ENCODE measurements at places on chromosomes 5 and 9.

DNA sequence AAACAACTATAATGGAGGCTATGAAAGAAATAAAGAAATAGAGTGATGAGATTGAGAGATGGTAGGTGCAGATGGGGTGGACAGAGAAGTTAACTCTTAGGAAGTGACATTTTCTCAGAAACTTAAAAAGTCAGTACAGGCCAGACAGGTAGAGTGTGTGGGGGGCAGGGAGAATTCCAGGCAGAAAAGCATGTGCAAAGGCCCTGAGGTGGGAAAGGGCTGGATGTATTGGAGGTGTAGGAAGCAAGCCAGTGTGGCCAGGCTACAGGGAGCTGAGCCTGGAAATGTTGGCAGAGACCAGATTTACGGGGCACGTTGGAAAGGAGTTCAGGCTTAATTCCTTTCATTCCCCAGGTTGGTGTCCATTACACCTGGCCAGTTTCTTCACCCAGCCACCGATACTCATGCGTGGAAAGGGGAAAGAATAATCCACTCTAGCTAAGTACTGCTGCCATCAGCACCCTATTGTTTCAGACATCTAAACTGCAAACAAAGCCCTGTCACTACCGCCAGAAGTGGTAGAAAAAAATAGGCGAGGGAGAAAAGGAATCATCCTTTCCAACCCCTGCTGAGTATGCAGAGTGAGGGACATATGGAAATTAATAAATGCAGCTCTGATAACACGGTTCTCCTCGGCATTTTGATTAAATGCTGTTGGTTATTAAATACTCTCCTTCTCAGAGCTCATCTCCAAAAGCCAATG lies 116.8 kb upstream of the GPR151 start:
- DNase-seq = no peak

GRCh38 chr9:87551772-87552217 lies 54.1 kb downstream of the DAPK1 start:
- DNase-seq = no peak

GRCh38 chr5:5372930-5373329 lies 49.5 kb upstream of the ICE1 start:
- no peak for DNase-seq

- no peak for DNase-seq
These were observed 379.9 kb upstream of the ACO1 start for GRCh38 chr9:32004431-32005076.

GRCh38 chr5:62812621-62813255 lies 234.1 kb downstream of the LRRC70 start:
- no peak for DNase-seq

GRCh38 chr9:88658311-88658822 lies 123.4 kb downstream of the NXNL2 start:
- no peak for DNase-seq

DNA sequence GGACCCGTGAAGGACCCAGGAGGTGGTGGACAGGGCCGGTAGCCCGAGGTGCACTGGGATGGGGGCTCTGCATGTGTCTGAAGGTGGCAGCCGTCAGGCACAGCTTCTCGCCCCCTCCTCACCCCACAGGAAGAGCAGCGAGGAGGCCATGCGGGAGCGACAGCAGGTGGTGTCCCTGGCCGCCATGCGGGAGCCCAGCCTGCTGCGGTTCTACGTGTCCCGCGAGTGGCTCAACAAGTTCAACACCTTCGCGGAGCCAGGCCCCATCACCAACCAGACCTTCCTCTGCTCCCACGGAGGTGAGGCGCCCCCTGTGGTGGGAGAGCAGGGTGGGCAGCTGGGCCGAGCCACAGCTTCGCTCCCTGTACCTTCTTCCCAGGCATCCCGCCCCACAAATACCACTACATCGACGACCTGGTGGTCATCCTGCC lies 39.9 kb downstream of the USP20 start:
- DNase-seq = no peak

GRCh38 chr9:87615547-87616148 lies 110.3 kb upstream of the CTSL start:
- DNase-seq = no peak

- no peak for DNase-seq
These were observed 241.7 kb downstream of the EBF1 start for GRCh38 chr5:158857976-158858375.

DNA sequence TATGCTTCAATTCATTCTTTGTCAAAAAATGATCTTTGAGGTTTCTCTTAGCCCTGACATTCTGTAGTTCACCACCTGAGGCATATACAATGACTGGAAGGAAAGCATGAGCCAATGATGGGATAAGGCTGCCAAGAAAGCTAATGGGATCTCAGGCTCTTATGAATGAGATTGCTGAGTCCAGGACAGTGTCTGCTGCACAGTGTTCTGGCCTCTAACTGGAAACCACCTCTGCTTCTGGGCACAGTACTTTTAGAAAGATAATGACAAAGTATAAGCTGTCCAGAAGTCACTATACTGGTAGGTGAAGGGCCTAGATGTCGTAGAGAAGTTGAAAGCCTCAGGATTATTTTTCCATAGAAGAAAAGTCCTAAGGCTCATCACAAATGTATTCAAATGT lies 69.1 kb upstream of the PAPPA start:
- no peak for DNase-seq

DNA sequence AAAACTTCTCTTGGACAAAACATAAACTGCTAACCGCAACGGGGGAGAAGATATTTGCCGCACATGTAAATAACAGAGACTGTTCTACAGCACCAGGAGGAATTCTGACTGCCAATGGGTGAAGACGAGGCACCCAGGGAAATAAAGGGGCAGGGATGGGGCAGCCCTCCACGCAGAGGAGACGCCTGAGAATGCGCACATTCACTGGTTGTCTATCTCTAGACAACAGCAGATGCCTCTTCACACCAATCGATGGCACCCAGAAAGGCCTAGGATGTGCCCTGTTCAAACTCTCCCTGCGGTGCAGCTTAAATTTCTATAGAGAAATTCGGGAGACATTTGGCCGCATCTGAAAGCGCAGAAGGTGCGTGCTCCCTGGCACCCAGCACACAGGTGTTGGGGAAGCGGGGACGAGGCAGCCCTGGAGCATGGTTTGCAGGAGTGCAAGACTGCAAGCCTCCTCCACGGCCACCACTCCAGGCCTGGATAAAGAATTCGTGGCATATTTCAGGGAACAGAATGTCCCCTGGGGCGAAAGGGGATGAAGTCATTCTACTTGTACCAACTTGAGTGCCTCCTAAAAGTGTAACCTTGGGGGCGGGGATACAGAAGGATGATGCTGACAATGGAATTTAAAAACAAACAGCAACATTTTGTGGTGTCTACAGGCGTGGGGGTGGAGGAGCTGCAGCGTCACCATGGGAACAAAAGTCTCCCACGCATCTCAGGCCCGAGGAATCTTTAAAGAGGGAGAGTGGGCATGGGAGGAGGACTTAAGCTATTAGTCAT lies 6.3 kb upstream of the IRX2 start:
- no peak for DNase-seq

DNA sequence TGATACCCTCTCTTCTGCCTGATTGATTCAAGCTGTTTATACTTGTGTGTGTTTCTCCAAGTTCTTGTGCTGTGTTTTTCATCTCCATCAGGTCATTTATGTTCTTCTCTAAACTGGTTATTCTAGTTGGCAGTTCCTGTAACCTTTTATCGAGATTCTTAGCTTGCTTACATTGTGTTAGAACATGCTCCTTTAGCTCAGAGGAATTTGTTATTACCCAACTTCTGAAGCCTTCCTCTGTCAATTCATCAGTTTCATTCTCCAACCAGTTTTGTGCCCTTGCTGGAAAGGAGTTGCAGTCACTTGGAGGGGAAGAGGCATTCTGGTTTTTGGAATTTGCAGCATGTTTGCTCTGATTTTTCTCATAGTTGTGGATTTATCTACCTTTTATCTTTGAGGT lies 126.2 kb upstream of the FTMT start:
- DNase-seq = no peak

DNA sequence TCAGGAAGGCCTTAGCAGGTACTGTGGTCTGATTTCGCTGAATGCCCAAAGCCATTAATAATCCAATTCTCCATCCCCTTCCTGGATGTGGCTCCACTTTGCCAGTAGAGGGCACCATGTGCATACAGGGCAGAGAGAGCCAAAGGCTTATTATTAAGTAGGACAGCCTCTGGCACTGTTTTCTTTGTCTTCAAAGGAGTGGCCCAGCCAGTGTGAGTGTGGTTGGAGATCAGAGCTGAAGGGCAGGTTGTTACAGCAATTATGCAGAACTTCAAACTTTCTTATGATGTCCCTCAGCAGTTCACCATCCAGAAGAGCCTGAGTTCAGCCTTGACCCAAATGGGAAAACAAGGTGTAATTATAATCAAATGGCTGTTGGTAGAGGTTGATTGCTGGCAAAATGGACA lies 38.6 kb upstream of the CEMIP2 start:
- DNase-seq = peak; percentile 63

DNA sequence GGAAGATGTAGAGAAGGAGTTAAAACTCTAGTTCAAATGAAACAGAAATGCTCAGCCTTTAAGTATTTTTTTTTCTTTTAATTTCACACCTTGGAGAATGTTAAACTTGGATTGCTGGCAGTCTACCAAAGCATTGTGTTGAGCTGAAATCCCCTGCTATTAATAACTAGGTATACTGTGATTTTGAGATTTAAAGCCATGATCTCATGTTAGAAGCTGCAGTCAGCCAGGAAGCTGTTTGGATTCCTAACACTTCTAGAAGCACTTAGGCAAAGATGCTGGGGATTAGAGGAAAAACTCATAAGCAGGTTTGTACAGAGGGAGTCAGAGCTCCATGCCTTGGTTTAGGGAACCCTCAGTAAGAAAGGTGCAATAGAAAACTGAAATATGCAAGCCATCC lies 141.4 kb downstream of the KIF4B start:
- no peak for DNase-seq

DNA sequence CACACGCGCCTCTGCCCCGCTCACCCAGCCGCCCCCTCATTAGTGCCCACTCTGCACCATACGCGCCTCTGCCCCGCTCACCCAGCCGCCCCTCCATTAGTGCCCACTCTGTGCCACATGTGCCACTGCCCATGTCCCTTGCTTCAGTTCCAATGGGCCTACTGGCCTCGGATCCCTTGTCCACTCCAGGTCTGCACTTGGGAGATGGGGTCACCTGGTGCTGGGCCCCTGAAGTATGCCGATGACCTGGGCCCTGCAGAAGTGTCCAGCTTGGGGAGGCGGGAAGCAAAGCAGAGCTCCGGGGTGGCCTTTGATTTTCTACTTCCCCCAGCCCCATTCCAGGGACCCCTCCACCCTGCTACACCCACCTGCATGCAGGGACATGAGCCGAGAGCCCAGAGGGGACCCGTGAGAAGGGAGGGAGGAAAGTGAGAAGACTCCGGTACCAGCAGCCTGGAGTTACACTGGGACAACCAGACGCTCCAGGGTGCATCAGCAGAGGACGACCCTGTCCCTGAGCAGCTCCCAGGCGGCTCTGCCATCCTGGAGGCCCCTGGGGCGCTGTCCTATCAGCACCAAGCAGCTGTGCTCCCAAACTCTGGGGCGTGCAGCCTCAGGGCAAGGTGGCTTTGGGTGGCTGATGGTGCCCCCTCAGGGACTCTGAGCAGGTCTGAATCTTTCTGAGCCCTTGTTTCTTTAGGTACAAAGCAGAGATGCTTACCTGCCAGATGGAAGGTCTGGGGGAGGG lies 140.8 kb downstream of the RXRA start:
- no peak for DNase-seq

- no peak for DNase-seq
These were observed 64.1 kb downstream of the SEMA6A start for GRCh38 chr5:116510517-116510916.

DNA sequence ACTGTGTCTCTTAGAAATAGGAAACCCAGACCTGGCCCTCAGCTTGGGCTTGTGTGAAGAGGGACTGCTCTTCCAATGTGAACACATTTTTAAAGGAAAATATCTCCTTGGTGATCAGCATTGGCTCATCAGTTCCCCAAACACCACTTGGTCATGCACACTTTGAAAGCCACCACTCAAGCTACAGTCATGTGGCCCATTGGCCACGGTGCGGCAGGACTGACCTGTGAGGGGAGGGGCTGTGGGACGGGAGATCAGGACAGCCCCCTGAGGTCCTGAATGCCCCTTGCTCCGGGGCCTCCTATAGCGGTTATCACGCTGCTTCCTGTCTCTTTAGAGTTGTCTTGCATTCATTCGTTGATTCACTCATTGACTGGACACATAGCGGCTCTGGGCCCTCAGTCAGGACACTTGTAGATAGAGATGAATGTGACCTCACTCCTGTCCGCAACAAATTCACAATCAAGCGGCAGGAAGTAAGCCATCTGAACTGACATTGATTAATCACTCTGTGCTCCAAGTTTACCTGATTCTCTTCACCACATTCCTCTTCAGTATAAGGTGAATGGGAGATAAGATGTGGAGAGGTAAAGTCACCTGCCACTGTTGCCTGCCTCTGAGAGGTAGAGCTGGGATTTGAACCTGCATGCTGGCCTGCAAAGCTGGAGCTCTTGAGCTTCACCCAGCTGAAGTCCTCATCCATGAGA lies 73.1 kb downstream of the COL15A1 start:
- no peak for DNase-seq

DNA sequence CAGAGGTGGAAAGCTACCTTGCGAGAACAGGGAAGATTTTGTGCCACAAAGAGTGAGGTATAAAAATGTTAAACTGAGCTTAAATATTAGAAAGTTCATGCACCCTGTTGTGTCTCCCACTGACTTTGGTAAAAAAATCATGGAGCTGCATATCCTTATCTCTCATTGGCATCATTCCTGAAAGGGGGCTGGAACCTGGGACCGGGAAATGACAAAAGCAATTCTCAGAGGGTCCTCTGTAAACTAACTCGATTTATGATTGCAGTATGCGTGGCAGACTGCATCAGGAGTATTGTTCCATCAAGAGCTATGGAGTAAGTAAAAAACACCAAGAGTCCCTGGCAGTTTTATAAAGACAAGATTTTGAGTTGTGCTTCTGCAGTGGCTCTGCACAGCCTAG lies 148.8 kb downstream of the DCP2 start:
- DNase-seq = no peak

GRCh38 chr9:15116130-15116580 lies 190.9 kb downstream of the TTC39B start:
- DNase-seq = peak; percentile 8

GRCh38 chr5:6455571-6456200 lies 7.0 kb downstream of the UBE2QL1 start:
- DNase-seq = peak; percentile 77

- DNase-seq = no peak
These were observed 56.8 kb upstream of the EPB41L4A start for GRCh38 chr5:112475747-112476365.

DNA sequence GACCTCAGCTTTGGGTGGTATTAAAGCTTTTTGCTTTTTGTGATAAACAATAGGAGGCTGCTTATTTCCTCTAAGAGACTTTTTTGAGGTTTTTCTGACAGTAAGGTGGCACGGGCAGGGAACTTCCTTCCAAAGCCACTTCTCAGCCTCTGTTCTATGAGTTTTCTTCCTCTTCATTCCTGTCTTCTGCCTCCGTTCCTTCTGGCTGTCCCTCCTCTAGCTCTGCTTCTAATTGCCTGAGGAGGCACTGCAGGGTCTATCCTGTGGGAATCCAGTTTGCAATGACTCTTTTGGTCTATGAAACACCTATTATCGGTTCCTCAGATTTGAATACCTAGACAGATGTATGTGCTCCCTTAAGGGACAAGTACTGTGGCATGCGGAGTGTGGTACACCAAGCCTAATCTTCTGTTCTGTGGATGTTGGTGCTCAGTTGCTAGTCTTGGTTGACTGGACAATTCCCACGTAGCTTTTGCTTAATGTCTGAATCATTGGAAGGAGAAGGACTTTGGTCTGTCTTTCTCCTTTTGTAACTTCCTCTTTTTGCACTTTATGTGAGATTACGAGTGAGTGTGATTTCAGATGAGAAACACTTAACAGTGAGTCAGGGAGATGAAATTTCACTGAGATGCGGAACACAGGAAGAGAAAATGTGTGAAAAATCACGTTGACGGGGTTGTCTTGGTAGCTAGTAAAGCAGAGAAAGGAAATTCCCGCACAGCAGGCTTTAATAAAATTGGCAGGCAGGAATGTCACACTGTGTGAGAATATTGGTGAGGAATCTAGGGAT lies 305.2 kb downstream of the EFNA5 start:
- no peak for DNase-seq
